Activated CD4-positive, alpha-beta T cell treated with anti-CD3 and anti-CD28 coated beads, Interleukin-2, Interleukin-6, amounts not matched to agents 100 ng/mL and 50 ng/mL, durations not matched to agents 16 hours and 8 hours (primary cell): ENCODE measurements at places on chromosomes 11 and 22.
A peak's percentile ranks its signal among the peaks of the same experiment; 100 is the strongest.

DNA sequence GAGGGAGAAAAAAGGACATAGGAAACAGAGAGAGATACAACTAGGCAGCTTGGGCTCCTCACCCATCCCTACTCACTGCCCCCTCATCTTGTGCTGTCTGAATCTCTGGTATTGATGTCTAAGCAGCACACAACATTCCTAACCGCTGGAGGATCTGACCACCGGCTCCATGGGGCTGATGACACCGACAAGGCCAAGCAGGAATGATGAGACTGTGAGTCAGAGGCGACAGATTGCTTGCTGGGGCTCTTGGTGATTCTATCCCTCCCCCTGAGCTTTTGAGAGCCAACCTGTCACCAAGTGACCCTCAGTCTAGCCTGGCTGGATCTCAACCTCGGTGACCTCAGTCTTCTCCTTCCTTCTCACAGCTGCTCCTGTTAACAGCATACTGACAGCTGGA, 13.8 kb downstream of the PAMR1 start:
- no peak for DNase-seq

GRCh38 chr22:27137871-27138337, 480.5 kb downstream of the MIAT start:
- DNase-seq = no peak

GRCh38 chr11:74284466-74284865, 27.0 kb downstream of the P4HA3 start:
- no peak for DNase-seq

GRCh38 chr11:104819107-104819506, 79.2 kb downstream of the CASP12 start:
- no peak for DNase-seq

- no peak for DNase-seq
These were observed 420.7 kb downstream of the MN1 start for GRCh38 chr22:27380855-27381254.

GRCh38 chr11:44416776-44417175, 106.8 kb upstream of the ALX4 start:
- no peak for DNase-seq

- DNase-seq = no peak
These were observed 118.3 kb upstream of the RCN1 start for GRCh38 chr11:31972623-31973022.

- DNase-seq = no peak
These were observed 82.1 kb downstream of the OTOG start for GRCh38 chr11:17629113-17629512.

DNA sequence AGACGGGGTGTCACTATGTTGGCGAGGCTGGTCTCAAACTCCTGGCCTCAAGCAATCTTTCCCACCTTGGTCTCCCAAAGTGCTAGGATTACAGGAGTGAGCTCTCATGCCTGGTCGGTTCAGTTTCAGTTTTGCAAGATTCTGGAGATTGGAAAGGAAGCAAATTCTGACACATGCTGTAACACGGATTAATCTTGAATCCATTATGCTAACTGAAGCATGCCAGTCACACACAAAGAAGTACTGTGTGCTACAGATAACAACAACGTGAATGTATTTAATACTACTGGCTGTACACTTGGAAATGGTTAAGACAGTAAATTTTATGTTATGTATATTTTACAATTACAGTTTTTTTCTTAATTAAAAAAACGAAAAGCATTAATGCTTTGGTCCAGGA, 107.6 kb downstream of the MED15 start:
- no peak for DNase-seq

DNA sequence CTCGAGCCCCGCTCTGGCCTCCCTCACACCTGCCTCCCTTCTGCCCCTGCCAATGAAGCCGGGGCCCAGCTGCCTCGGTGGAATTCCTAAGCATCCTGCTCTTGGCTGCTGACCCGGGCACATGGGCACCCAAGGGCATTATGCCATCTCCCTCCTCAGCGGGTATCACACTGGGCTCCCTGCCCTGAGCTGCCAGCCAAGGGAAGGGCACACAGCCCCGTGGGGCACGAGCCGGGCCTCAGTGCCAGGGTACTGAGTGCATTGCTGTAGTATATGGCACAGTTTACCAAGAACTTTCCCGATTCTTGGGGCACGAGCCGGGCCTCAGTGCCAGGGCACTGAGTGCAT, 43.8 kb upstream of the JAM3 start:
- DNase-seq = no peak

DNA sequence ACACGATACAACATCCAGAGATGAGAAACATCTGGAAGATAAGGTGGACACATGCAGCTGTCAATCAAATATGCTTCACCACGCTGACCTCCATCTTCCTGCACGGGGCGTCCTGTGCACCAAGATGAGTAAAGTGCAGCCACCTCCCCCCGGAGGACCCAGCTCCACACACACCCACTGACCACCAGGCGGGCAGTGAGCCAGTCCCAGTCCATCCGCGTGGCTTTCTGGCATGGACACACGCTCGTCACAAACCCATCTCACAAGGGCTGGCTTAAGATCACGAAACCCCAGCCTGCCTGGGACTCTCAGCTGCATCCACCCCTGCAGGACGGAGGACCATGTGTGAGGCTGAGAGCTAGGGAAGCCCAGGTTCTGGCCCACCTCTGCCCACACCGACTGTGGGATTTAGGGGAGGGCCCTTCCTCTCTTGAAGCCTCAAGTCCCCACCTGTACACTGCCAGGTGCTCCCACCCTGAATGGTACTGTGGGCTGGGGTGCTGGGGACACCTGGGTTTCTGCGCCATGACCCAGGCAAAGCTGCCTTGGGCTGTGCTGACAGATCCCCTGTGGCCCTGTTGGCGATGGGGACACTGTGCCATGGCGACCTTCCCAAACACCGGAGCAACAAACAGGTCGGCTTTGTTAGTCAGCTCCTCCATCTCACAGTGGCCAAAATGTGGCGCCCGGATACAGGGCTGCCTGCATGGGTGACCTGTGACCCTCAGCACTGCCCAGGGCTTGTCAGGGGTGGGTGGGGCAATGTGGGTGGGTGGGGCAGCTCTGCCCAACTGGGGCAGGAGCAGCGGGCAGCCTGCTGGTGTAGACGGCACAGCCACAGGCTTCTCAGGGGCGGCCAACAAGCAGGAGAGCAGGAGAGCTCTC, 629.0 kb downstream of the TBC1D22A start:
- no peak for DNase-seq

- no peak for DNase-seq
These were observed 51.8 kb downstream of the THAP12 start for GRCh38 chr11:76329084-76329648.

DNA sequence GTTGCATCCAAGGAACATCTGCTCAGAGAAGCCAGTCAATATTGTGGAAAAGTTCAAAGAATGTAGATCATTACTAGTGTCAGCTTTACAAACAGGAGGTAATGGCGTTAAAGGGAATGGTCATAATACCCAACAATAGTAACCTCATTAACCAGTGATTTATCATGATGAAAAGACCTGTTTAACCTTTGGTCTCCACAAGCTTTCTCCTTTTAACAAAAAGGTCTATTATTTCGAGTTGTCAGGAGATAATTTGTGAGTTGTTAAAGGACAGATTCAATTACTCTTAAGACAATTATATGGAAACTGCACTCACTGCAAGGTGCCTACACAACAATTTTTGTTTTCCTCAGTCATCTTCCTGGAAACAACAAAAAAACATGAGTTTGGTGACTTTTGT, 73.8 kb upstream of the HTATIP2 start:
- no peak for DNase-seq

- peak; percentile 68 for DNase-seq
These were observed 939 bp upstream of the SH3BP1 start for GRCh38 chr22:37638391-37639069.

- DNase-seq = no peak
These were observed 65.8 kb downstream of the SLC22A12 start for GRCh38 chr11:64656862-64657261.

DNA sequence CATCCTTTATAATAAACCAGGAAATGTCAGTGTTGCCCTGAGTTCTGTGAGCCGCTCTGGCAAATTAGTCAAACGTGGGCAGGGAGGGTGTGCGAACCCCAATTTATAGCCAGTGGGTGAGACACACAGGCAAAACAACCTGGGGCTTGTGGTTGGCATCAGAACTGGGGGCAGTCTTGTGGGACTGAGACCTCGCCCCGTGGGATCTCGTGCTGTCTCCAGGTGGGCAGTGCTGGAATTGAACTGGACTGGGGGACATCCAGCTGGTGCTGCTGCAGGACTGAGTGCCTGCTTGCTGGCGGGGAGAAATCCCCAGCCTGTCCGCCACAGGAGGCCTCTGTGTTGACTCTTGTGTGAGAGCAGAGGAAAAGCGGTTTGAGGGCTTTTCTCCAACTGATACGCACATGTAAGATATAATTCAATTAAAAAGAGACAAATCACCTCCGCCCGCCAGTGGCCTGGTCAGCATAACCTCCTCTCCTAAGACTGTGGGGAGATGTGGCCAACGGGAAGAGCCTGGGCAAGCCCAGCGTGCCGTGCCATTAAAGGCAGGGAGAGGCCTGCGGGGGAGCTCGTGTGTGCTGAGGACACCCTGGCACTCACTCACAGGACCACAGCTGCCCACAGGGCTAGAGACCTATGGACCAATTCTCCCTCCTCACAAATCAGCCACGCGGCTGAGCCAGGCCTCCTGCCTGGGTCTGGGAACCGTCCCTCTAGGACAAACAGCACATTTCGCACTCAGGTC, 18.4 kb downstream of the SULT4A1 start:
- DNase-seq = no peak
